Stimulated activated CD8-positive, alpha-beta memory T cell treated with anti-CD3 and anti-CD28 coated beads, Interleukin-15, amount 100 ng/mL, for 1 hour (primary cell): ENCODE measurements at places on chromosomes 4 and X.

- DNase-seq = no peak
These were observed 46.7 kb downstream of the KCNIP4 start for GRCh38 chr4:21901831-21902230.

DNA sequence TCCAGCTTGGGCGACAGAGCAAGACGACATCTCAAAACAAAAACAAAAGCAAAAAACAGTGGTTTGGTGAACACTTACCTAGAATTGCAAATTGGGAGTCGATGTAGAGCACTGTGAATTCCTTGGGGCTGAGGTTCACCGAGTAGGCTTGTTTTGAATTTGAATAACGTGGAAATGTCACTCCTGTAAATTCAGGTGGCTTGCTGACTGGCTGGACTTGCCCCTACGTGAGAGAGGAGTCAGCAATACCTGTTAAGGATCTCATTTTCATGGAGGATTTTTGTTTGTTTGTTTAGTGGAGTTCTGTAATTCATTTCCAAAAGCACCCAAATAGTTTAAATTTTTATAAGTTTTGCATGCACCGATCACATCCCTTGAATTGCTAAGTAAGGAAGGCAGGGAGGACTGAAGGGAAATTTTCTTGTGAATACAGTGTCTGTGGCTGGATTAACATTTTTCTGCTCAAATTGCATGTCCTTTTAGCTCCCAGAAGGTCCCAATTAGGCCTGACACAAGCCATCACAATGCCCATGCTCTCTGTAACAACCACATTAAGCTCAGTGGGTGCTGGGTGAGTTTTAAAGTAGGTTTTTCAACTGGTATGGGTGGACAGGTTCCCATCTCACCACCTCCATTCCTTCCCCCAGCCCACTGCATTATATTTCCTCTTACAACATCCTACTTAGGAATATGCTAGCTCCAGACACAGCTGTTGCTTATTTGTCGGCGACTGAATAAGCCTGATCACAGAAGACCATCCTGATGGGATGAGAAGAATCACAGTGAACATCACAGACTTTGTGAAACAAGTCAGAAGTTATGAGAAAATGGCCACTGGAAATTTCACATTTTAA lies 58.5 kb upstream of the TTC29 start:
- no peak for DNase-seq

GRCh38 chr4:73391774-73392173 lies 12.3 kb upstream of the ALB start:
- DNase-seq = no peak

GRCh38 chrX:6768881-6769280 lies 234.0 kb upstream of the VCX3A start:
- no peak for DNase-seq

DNA sequence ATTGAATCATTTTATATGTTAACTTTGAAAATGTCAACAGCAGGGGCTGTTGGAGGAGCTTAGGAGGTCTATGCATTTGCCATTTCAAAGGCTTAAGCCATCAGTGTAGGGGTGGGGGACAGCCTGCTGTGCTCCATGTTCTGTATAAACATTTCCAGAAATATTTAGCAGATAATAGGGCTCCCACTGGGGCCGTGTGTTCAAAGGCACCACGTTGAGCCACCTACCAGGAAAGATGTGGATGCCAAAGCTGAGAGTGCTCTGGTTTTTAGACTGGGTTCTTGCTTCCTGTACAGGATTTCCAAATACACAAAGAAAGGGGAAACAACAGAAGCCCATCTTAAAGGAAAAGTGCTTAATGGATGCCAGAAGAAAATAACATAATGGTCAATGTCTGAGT lies 219.5 kb downstream of the CENPC start:
- DNase-seq = no peak

GRCh38 chrX:119389871-119390501 lies 9.2 kb upstream of the SLC25A43 start:
- DNase-seq = no peak

GRCh38 chr4:125097729-125098128 lies 217.0 kb upstream of the FAT4 start:
- DNase-seq = no peak

- no peak for DNase-seq
These were observed 333.1 kb downstream of the IL1RAPL1 start for GRCh38 chrX:28920153-28920943.

- no peak for DNase-seq
These were observed 84.8 kb downstream of the TNIP2 start for GRCh38 chr4:2671267-2671895.

- DNase-seq = no peak
These were observed at the start of gene NPNT for GRCh38 chr4:105894660-105895582. TSS of gene NPNT (plus strand) at chr4:105895471. CDS start at chr4:105895653, 182 bp downstream.

- no peak for DNase-seq
These were observed 329.7 kb downstream of the GPAT3 start for GRCh38 chr4:83865417-83866150.

GRCh38 chr4:183860731-183861130 lies 44.4 kb upstream of the STOX2 start:
- DNase-seq = no peak

GRCh38 chr4:98293104-98293887 lies 32.1 kb downstream of the RAP1GDS1 start:
- DNase-seq = no peak

DNA sequence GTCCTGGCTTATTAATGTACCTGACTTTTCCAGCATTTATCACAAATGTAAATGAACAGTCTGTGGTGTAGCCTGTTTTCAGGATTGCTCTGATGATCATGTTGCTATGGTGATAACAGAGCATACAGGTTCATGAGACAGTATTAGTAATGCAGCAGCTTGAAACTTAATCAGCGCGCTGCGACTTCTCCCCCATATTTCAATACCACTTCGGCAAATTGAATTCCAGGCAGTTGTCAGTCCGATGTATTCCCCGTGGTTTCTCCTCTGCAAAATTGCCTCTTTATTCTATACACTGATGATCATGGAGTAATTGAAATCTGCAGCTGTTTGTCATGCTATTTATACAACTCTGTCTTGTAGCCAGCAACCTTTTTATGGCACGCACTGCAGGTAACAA lies 239.3 kb downstream of the C4orf33 start:
- DNase-seq = no peak

DNA sequence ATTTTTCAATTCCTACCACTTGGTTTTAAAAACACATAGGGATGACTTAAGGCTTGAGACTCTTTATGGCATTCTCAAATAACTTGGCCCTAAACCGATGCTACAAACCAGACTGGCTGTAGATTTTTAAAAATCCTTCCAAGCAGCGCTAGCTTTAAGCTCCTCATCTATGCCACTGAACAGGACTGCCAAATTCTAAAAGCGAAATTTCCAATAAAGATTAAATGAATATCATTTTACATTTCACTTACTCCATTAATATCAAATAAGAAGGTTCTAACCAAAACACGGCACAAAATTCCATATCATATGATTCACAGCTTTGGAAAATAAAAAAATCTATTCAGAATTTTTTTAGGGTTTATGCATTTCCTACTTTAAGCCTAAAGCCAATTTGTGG lies 134.2 kb downstream of the FANCB start:
- no peak for DNase-seq

DNA sequence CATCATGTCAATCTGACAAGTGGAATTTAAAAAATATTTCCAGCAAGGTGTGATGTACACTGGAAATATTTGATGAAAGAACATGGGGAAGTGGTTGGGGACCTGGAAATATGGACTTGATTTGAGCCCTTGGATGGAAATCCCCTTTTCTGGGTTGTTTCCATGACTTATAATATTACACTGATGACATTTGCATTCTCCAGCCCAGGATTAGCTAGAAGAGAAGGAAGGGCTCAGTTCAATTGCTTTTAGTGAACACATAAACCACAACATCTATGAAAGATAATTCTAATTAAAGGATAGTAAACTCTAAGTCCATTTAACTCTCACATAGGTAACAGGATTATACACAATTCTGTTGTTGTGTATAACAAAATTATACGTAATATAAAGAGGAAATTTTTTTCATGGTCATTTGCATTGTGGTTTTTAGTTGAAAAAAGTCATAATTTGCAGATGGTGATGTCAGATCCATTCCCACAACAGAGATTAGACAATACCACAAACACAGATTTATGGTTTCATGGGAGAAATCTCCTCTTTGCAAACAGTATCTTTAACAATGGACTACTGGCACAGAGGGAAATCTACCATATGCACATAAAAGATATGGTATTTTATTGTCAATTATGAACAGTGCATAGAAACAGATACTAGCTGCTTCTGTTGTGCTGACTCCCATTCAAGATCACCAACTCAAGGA lies 126.5 kb downstream of the DKK2 start:
- DNase-seq = no peak

GRCh38 chrX:48665991-48666390 lies 17.6 kb upstream of the WAS start:
- DNase-seq = no peak

DNA sequence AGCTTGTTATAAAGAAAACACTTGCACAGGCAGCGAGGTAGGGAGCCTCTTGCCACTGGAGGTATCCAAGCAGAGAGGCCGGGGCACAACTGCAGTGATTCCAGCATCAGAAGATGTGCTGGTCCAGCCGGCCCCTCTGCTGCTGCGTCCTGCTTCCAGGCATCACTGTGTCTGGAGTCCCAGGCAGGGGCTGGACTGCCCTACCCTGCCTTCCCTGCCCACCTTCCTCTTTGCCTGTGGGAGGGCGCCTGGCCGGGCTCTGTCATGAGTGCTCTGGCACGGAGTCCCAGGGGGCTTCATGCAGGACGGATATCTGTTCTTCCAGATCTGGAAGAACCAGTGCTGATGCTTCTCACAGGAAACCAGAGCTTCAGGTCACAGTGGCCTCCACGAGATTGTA lies 187.6 kb upstream of the PSAPL1 start:
- DNase-seq = no peak

DNA sequence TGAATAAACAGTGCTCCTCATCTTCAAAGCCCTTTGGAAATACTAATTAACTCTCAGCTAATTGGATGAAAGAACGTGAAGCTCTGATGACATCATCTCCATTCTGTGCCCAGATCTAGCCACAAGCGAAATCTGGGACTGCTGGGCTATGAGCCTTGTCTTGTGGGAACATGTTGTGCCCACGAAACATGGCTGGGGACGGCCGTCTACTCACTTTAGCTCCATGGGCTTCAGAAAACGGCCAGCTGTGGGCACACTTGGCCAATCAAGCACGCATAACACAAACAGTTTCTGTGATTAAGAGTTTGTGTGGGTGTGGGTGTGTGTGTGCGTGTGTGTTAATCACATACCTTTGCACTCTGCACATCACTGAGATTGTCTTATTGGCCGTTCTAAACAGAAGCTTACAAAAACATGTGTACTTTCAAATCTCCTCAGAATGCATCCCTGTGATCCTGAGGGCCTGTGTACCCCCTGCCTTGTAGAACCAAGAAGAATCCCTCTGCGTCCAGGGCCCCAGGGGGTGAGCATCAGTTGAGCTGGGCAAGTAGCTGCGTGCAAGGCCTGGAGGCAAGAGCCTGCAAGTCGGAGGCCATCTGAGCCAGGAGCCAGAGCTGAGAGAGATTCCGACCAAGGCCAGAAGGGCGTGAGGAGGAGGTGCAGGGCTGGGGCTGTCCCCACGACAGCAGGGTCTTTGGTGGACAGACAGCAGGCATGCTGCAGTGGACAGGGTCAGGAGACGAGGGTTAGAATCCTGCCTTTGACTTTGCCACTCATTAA lies 18.7 kb upstream of the ZNF185 start:
- no peak for DNase-seq

DNA sequence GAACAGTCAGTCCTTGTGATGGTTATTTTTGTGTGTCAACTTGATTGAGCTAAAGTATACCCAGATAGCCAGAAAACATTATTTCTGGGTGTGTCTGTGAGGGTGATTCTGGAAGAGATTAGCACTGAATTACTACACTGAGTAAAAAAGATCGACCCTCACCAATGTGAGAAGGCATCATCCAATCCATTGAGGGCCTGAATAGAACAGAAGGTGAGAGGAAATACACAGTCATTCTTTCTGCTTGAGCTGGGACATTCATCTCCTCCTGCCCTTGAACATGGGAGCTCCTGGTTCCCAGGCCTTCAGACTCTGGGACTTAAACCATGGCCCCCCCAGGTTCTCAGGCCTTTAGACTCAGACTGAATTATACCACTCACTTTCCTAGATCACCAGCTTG lies 22.3 kb downstream of the INPP4B start:
- no peak for DNase-seq

DNA sequence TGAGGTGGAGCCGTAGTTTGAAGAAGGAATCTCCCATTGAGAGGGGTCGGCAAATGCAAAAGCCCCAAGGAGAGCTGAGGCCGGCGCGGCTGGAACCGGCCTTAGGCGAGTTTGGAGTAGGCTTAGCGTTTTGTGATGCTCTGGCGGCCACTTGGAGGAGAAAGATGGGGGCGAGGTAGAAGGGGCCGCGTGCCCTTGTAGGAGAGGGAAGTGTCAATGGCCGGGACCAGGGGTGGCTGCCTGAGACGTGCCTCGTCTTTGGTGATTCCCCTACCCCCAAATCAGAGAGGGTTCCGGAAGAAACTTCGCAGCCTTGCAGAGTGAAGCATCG lies 11.7 kb downstream of the MSX1 start:
- no peak for DNase-seq

DNA sequence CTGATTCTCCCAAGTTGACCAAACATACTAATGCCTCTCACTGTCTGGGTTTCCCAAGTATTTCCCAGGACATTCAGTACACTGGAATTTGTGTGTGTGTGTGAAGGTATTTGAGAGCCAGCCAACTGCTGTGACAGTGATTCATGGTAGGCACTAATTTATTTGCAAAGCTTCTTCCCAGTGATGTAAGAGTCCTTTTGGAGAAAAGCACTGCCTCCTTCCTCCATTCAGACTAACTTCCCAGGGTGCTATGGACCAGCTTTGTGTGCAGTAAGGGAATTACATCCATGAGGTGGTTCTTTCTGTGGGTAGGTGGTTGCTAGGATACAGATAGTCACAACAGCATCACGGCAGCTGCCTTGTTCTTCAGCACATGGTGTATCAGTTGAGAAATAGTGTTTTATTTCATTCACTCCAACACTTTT lies 8.7 kb downstream of the EGF start:
- no peak for DNase-seq

- no peak for DNase-seq
These were observed 16.1 kb upstream of the WAS start for GRCh38 chrX:48667509-48667908.

- DNase-seq = no peak
These were observed 658 bp downstream of the SCOC start for GRCh38 chr4:140374130-140374477.

DNA sequence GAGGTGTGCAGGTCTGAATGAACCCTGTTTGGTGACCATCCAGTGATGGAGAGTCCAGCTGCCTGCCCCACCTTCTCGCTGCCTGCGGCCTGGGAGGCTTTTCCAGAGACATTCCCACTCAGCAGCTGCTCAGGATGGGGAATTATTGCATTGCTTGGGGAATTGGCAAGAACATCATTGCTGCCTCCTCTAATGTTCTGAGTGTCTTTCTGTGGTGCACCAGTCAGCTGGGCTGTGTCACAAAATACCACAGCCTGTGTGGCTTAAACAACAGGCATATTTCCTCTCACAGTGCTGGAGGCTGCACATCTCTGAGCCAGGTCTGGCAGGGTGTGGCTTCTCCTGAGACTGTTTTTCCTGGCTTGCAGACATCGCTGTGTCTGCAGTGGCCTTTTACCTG lies 86.8 kb upstream of the AFAP1 start:
- DNase-seq = no peak
